ENCODE measurements at places on chromosomes 3 and 15.

DNA sequence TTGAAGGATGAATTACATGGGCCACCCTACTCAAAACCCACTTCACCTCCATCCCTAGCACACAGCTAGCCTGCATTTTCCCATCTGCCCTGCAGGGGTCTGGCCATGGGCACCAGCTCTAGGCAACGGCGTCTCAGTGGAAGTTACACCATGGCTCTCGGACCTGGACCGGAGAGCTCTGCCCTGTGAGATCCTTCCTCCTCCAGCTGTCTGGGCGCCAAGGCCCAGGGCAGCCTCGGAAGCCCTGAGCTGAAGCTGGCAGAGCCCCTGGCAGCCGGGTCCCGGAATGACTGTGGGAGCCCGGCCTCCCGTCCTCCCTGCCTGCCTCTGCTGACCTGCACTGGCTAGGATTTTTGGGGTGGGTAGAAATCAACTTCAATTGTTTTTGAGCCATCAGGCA is 98.9 kb downstream of the CHSY1 start:
- peak; percentile 70 for DNase-seq

- no peak for DNase-seq
These were observed 111.3 kb downstream of the CD47 start for GRCh38 chr3:107979538-107979937.

GRCh38 chr3:23656199-23656598 is 149.6 kb upstream of the UBE2E1 start:
- DNase-seq: no peak

GRCh38 chr15:50819344-50819743 is 53.8 kb upstream of the SPPL2A start:
- DNase-seq: no peak

GRCh38 chr3:136783708-136784191 is 31.6 kb upstream of the STAG1 start:
- no peak for DNase-seq

GRCh38 chr15:38129531-38130204 is 123.0 kb upstream of the SPRED1 start:
- DNase-seq: no peak

DNA sequence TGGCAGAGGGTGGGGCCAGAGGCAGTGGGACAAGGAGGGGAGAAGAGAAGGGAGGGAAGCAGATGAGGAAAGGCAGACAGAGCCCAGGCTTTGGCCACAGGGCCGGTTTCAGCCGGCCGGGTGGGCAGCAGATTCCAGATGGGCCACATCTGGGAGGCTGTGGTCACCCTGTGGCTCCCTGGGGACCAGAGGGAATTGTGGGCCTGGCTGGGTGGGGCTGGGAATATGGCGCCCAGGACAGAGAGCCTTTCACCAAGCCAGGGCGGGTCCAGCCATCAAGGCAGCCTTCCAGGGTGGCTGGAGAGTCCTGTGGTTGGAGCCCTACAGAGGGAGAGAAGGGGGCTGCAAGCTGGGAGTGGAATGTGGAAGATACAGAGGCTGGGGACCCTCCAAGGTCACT is 18.9 kb downstream of the PTH1R start:
- peak; percentile 49 for DNase-seq

Measured in cardiac septum (tissue), 1 donor.